ENCODE measurements at places on chromosomes 6 and 20.

DNA sequence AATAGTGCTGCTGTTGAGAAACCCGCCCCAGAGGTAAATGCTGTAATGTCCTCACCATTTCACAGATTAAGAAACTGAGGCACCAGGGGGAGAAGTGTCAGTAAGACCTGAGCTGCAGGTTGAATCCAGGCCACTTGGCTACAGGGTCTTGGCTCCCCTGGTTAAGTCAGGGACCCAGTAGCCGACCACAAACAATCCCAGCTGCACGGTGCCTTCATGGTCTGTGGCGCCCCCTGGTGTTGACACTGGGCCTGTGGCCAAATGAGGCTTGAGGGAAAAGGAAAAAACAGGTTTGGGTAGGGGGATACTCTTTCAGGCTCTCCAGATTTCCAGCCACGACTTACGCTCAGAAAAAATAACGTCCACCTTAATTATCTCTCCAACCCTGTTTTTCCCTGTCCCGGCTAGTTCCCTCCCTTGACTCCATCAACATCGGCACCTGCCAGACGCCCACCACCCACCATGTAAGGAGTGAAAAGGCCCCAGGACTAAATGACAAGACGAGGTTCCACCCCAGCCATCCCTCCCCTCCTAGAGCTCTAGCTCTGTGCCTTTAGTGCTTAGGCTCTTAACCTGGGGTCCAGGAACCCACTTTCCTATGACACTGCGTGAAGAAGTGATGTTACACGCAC, 47.7 kb upstream of the POLR1H start:
- no peak for DNase-seq

- DNase-seq, result no peak
Measured at GRCh38 chr20:48149902-48150301, 364.6 kb upstream of the SULF2 start.

DNA sequence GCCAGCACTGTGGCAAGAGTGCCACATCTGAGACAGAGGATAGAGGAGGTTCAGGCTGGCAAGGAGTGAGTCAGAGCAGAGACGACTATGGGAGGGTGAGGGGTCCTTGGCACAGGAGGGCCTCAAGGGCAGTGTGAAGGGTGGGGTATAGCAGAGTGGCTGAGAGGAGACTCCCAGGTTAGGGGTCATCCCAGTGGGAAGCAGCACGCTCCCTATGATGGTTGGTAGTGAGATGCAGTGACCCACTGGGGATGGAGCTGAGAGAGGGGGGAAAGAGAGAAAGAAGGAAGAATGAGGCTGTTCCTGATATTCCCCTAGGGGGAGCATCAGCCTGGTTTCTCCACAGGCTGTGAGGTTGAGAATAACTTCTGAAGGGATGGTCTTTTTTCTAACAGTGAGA, 97.3 kb downstream of the INSM1 start:
- DNase-seq, result peak; percentile 53

- no peak for DNase-seq
Measured at GRCh38 chr6:80161434-80161833, 55.0 kb downstream of the BCKDHB start.

- DNase-seq, result no peak
Measured at GRCh38 chr6:18221288-18221615, 43.1 kb downstream of the DEK start.

DNA sequence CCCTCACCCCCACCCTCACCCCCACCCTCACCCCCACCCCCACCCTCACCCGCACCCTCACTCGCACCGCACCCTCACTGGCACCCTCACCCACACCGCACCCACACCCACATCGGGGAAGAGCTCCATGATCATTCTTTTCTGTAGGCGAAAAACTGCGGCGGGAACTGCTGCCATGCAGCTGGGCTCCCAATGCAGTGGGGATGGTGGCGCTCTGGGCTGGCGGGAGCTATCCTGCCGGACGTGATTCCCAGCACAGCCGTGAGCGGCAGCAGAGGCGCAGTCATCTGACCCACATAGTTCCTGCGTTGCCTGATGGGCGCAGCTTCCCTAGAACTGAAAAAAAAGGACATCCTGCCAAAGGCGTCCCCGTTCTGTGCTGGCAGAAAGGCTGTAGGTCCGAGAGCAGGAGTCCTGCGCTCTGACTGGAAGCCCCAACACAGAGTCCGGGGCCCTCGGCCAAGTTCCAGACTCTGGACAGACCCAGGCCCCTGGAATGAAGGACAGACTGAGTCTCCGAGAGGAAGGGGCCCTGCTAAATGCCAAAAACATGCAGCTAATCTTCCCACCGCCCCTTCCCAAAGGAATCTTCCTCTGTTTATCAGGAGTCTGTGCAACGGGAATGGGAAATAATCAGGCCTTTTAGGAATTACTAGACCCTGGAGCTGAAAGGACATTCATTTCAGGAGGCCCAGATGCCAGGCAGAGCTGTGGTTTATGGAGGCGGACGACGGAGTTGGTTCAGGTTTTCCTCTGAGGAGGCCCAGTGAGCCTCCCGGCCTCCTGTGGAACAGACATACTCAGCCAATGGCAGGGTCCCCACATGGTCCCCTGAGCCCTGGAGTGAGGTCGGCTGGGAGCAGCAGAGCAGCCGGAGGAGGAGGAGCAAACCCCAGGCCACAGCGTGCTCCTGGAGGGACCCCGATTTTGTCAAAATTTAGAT, 14.1 kb upstream of the TCFL5 start:
- peak; percentile 73 for DNase-seq

GRCh38 chr20:45935416-45936046, 1.0 kb downstream of the PCIF1 start:
- DNase-seq, result peak; percentile 47

- DNase-seq, result no peak
Measured at GRCh38 chr20:7967199-7967844, 27.1 kb upstream of the HAO1 start.

DNA sequence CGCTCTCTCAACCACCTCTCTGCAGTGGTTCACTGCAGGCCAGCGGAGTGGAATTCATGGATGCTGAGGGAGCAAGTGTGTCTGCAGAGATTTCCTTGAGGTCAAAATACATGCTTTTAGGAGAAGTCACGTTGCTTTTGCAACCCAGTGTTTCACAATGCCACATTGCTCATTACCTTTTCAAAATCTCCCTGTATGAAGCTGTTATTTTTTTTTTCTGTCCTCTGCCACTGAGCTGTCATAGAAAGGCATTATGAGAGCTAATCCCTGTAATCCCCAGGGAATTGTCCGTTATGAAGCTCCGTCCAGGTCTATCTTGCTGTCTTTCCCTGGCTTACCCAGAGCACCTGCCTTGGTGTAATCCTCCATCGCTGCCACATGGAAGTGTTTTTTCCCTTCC, 60.5 kb upstream of the SLC22A23 start:
- no peak for DNase-seq

DNA sequence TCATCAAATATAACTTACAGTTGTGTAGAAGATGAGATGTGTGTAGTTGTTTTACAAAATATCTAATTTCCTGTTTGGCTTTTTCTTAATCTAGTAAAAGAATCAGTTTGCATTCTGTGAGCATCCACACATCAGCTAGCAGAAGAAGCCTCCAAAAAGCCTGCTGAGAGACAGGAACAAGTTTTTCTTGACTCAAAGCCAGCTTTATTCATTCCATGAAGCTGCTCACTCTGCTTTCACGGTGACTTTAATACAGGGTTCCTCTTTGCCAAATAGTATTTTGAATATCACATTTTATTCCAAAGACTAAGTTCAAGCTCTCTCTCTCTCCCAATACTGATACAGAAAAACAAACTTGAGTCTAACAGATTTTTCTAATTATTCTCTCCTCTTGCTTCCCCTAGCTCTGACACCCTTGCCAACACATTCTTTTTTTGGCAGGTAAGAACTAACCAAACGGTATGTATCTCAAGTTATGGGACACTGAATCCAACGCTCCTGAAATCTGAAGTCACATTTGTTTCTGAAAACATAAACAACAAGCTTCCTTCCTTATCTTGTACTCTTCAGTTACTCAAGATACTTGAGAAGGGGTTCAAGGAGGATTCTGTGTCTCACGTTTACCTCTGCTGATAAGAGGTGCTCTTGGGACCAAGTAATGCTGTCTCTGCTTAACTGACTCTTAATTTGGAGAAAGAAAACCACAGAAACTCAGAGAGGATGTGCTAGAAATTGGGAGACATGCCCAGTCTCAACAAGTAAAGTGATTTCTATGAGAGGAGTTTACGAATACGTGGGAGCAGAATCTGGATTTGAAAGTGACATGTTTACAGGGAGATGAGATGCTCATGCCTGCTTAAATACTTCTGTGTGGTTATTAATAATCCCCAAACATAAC, 184.2 kb upstream of the SPTLC3 start:
- no peak for DNase-seq

- DNase-seq, result no peak
Measured at GRCh38 chr6:166688901-166689300, 61.9 kb upstream of the RPS6KA2 start.

GRCh38 chr6:6631053-6631452, 42.5 kb downstream of the LY86 start:
- DNase-seq, result no peak
